Cortex of kidney (tissue), 1 donor: ENCODE measurements at places on chromosomes 11 and 22.

GRCh38 chr11:22130462-22131053, 62.3 kb upstream of the ANO5 start:
- no peak for DNase-seq

DNA sequence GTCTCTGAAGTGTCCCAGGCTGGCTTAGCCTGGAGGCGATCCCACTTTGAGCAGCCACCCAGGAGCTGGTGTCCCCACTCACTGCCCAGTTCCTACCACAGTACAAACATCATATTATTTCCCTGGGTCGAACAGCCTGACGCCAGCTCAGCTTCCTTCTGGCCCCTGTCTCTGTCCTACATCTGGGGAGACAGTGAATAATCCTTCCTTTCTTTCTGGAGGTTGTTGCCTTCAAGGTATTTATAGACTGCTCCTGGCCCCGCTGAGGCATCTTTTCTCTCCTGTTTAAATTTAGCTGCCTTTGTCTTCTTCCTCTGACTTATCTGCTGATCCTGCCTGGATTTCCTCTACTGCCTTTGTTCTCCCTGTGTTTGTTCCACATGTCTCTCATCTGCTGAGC, 56.8 kb upstream of the LRRC55 start:
- DNase-seq, result no peak

DNA sequence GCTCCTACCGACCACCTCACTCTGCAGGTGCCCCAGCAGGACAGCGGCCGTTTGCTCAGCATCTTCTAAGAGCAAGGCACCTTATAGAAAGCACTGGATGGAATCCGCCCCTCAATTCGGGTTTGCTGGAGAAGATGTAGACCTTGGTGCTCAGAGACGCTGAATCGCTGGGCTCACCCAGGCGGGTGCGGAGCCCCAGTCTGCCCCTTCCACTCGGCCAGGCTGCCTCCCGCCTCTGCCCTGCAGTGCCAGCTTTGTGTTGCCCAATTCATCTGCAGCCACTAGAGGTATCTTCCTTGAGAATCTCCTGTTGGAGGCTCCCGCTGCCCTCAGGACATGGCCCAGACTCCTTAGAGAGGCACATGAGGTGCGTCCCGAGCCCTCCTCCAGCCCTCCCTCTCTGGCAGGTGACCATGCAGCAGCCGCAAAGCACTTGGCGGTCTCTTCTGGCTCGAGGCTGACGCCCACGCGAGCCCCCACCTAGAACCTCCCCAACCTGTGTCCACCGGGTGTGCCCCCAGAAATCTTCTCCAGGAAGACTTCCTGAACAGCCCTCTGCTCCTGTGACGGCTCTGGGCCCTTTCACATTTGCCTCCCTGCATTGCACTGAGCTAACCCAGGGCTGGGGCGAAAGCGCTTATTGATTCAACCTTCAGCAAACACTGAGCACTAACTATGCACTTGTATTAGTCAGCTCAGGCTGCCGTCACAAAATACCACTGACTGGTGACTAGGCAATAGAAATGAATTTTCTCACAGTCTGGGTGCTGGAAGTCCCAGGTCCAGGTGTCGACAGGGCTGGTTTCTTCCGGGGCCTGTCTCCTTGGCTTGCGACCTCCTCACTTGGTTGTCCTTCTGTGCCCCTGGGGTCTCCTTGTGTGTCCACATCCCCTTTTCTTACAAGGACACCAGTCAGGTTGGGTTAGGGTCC, 117.5 kb downstream of the WNT7B start:
- DNase-seq, result no peak

- no peak for DNase-seq
Observed at GRCh38 chr11:63020671-63021291, 5.1 kb upstream of the SLC22A8 start.

DNA sequence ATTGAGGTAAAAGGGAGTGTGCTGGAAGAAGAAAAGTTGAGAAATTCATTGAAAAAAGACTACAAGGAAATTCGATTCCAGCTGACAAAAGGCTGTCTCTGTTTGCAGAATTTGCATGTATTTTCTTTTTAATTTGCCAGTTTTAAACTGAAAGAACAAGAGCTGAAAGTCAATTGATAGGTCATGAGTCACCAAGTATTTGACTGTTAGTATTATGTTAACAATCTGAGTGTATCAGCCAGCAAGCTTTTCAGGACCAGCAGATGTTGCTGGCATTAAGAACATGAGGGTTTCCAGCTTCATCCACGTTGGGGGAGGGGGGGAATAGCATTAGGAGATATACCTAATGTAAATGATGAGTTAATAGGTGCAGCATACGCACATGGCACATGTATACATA, 726.7 kb downstream of the METTL15 start:
- no peak for DNase-seq

DNA sequence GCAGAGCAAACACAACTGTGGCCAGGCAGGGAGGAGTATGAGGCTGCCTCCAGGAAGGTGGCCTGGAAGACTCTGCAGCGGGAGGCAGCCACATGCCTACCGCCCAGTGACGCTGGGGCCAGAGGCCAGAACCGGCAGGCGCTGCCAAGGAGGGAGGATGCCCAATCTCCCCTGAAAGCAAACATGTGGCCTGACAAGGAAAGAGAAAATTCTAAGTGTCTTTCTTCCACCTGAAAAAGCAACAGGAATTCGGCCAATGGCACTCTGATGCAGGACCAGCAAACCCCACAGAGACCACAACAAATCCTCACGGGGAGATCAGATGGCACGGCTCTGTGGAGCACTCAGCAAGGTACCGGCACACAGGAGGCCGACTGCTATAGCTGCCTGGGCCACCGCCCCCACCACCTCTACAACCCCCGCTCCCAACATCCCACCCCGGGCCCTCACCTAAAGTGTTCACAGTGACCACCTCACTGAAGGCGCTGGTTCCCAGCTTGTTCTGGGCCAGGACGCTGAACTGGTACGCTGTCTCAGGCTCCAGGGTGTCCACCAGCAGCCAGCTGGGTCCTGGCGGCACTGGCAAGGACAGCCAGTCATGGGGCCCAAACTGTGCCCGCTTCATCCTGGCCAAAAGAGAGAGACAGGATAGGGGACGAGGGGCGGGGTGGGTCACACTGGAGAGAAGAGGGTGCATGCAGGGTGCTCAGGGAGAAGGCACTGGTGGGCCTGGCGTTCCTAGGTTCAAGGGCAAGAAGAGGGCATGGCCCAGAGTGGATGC, 30.1 kb downstream of the IGSF9B start:
- DNase-seq, result no peak

DNA sequence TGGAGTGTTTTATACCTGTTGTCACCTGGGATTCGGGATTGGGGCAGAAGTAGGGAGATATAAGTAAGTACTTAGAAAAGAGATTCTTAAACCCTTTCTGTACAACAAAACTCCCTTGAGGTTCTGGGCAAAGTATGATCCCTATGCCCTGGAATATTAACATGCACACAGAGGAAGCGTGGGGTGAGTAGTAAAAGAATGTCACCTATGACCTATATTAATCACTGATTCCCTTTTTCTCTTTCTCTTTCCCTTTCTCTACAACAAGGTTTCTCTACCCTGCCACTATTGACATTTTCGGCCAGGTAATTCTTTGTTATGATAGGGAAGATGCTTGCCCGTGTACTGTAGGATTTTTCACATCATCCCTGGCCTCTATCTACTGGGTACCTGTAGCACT, 209.7 kb upstream of the PLET1 start:
- no peak for DNase-seq

- no peak for DNase-seq
Observed at GRCh38 chr11:3226846-3227567, 5.2 kb downstream of the MRGPRE start.

- no peak for DNase-seq
Observed at GRCh38 chr11:11334607-11335006, 18.4 kb downstream of the CSNK2A3 start.
